ENCODE measurements at places on chromosomes 13 and 19.

GRCh38 chr13:110113284-110113764 is 193.6 kb downstream of the COL4A1 start:
- no peak for DNase-seq

DNA sequence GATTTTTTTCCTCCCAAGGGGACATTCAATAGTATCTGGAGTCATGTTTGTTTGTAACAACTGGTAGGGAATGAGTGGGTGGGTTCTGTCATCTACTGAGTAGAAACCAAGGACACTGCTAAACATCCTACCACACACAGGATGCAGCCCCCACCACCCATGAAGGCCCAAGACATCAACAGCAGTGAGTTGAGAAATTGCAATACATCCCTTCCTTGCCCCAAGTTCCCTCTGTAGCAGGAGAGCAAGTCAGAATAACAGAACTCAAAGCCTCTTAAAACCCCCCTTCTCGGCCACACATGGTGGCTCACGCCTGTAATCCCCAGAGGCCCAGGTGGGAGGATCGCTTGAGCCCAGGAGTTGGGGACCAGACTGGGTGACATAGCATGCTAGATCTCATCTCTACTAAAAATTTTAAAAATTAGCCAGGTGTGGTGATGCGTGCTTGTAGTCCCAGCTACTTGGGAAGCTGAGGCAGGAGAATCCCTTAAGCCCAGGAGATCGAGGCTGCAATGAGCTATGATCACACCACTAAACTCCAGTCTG is 2.4 kb upstream of the CYP2F1 start:
- no peak for DNase-seq

- DNase-seq, result no peak
Observed at GRCh38 chr19:30349131-30349730, 23.0 kb upstream of the ZNF536 start.

DNA sequence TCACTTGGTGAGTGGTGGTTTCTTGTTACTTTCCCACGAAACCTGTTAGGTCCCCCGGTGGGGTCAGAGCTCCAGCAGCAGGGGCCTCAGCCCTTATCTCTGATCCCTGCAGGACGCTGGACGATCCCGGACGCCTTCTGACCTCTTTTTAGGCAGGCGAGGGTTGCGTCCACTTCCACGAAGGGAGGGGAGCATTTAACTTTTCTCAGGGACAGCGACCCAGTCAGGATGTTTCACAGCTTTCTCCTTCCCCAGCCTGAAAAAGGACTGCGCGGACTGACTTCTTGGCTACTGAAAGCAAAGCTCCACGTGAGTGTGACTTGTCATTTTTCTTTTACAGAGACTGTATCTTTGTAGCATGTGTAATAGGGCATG is 692 bp downstream of the ZNF234 start:
- DNase-seq, result no peak

- no peak for DNase-seq
Observed at GRCh38 chr13:31887286-31887685, 144.3 kb upstream of the FRY start.

- DNase-seq, result no peak
Observed at GRCh38 chr19:611481-611868, 21.8 kb downstream of the HCN2 start.

- DNase-seq, result no peak
Observed at GRCh38 chr13:85141401-85141800, 657.8 kb downstream of the SLITRK6 start.

GRCh38 chr13:27336014-27336673 is 65.5 kb downstream of the RASL11A start:
- DNase-seq, result no peak

- DNase-seq, result no peak
Observed at GRCh38 chr19:30170081-30170480, 202.1 kb upstream of the ZNF536 start.

DNA sequence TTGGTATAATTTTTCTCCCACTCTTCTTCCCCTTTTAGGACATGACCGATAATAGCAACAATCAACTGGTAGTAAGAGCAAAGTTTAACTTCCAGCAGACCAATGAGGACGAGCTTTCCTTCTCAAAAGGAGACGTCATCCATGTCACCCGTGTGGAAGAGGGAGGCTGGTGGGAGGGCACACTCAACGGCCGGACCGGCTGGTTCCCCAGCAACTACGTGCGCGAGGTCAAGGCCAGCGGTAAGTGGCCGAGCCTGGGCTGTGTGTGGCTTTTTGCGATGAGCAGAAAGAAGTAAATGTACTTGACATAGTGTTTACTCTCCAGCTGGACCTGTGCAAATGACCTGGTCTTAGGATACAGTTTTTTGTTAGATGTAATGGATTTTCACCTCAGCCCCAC is 102.5 kb downstream of the ARHGEF7 start:
- no peak for DNase-seq

DNA sequence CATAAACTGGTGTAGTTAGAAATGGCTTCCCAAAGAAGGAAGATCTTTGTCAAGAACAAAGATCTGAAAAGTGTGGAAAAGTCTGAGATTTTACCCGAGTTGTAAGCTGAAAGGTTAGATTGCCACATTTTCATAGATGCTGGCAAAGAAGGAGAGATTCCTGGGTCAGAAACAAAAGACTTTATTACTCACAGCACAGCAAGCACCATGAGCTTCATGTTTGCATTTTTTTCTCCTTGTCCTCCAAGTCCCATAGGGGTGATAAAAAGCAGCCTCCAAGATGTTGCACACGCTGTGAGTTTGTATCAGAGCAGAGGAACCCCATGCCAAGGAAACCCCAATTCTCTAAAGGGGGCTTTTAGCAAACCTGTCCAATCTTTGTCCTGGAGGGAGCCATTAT is 29.3 kb downstream of the MZT1 start:
- DNase-seq, result no peak

GRCh38 chr13:89925107-89925506 is 1422.4 kb upstream of the MIR17HG start:
- DNase-seq, result no peak

DNA sequence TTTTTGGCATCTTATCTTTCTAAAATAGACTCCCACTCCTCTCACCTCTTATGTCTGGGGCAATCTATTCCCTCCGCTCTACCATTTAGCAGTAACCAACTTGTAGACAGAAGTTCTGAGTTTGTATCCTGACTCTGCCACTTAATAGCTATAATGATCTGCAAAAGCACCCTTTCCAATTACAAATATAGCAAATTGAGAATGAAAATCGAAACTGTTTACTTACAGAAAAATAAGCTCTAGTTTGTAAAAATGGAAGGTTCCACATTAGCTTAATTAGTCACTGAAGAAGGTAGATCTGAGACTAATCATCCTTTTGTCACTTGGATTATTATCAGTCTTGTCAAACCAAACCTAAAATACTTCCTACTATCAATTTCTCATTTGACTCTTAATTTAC is 409.3 kb downstream of the DIAPH3 start:
- DNase-seq, result no peak
